ENCODE measurements at places on chromosomes 4 and X. TPM values are rescaled to one million over a fixed set of nuclear protein-coding genes. Genes with fewer than 3 reads are reported as not detected.

PNMA6A gene
- 0.78 TPM for total RNA-seq

DMP1 gene
- not detected for total RNA-seq

CFAP299 gene
- not detected for total RNA-seq

FMR1 gene
- total RNA-seq = 30.9 TPM

ZMYM3 gene
- 12.7 TPM for total RNA-seq

CDS1 gene
- total RNA-seq = not detected
